ENCODE measurements at places on chromosomes 12 and 14.

- no peak for DNase-seq
Measured at GRCh38 chr12:3933074-3933818, 60.0 kb upstream of the PARP11 start.

GRCh38 chr12:69068448-69068847 lies 135.5 kb upstream of the CPM start:
- DNase-seq: no peak

- DNase-seq: no peak
Measured at GRCh38 chr12:86006727-86007126, 132.6 kb downstream of the NTS start.

- no peak for DNase-seq
Measured at GRCh38 chr14:29637411-29637810, 290.2 kb downstream of the PRKD1 start.

DNA sequence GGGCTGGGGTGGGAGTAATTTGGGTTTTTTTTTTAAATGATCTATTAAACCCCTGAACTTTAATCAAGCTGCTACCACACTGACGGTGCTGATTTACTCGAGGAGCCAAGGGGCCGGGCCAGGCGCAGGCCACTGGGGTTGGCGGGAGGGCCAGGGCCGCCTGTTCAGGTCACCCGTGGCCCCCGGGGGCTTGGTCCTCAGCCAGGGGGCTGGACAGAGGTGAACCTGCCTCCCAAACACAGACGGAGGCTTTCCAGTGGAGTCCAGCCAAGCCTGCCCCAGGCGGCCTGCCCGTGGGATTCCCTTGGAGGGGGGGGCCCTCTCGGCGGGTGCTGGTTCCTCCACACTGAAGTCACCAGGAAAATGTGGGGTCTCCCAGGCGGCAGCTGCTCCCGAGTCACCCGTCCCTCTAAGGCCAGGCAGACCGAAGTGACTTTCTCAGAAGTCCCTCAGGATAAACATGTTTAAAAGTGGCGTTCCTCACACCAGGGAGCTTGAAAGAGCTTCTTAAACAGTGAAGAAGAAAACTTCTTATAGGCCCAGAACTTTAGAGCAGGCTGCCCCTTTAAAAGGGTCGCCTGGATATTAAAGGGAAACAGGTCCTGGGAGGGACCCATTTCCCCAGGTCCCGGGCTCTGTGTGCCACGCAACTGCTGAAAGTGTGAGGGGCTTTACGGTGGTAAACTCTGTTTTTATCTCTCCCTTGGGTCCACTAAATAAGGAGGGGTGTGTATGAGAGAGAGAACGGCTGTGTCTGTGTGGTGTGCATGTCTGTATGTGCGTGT lies 167.2 kb upstream of the GSC start:
- no peak for DNase-seq

- no peak for DNase-seq
Measured at GRCh38 chr12:119036878-119037825, 55.8 kb downstream of the SRRM4 start.

GRCh38 chr14:22768947-22769346 lies 2.5 kb downstream of the OXA1L start:
- no peak for DNase-seq

GRCh38 chr14:39303115-39303514 lies 69.4 kb downstream of the MIA2 start:
- DNase-seq: no peak

DNA sequence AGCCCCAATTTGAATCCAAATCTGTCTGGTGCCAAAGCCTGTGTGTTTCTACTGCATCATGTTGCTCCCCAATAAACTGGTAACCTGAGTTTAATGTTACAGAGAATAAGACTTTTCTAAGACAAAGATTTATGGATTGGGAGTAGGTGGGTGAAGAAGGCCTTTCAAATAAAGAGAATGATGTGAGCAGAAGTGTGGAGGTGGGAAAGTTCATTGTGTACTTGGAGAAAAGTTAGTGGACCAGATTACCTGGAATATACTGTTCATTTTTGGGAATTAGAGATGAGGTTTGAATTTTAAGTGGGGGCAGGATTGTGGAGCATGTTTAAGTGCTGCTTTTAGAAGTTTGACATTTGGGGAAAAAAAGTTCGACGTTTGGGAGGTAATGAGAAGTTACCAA lies 3.1 kb downstream of the FRS2 start:
- no peak for DNase-seq

DNA sequence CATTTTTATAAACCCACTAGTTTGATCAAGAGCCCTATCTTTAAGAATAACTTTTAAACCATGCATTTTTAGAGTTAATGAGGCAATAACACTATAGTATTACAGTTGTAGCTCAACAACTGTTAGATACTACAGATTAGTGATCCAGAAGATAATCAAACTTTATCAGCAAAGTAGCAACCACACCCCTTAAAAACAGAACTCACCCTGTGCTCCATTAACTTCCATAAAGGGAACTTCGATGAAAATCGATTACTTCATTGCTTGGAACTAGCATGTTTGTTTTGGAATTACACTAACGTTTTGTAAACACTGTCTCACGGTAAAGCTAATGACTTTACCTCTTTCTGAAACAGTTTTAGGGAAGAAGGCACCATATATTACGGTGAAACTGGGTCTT lies 1.4 kb downstream of the SGPP1 start:
- no peak for DNase-seq

GRCh38 chr12:81588235-81589008 lies 170.7 kb downstream of the PPFIA2 start:
- no peak for DNase-seq

- DNase-seq: no peak
Measured at GRCh38 chr14:51880835-51881580, 20.6 kb downstream of the GNG2 start.

DNA sequence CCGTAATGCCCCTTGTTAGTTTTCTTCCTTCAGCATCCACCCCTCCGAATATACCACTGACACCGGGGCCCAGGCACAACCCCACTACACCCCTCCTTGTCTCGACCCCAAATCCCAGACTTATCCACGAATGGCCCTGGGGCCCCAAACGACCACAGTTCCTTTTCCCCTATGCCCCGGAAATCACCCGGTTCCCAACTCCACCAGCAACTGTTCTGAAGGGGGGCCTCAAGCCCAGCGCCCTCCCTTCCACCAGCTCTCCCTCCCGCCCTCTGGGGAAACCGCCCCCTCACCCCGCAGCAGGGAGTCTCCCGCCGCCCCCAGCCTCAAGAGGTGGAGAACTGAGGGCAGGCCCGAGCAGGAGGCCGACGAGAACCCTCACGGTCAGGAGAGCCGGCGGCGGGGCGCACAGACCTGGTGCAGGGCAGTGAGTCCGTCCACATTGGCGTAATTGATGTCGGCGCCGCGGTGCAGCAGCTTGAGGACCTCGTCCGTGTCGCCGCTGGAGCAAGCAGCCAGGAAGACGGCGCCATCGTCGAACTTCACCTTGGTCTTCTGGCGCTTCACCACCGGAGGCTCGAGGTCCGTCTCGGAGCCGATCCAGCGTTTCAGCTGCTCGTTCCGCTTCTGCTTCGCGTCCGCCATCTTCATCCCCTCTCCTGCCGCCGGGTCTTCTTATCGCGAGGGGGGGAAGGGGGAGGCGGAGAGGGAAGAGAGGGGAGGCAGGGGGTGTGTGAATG lies 446 bp downstream of the PPP1R12A start:
- DNase-seq: peak; percentile 80

DNA sequence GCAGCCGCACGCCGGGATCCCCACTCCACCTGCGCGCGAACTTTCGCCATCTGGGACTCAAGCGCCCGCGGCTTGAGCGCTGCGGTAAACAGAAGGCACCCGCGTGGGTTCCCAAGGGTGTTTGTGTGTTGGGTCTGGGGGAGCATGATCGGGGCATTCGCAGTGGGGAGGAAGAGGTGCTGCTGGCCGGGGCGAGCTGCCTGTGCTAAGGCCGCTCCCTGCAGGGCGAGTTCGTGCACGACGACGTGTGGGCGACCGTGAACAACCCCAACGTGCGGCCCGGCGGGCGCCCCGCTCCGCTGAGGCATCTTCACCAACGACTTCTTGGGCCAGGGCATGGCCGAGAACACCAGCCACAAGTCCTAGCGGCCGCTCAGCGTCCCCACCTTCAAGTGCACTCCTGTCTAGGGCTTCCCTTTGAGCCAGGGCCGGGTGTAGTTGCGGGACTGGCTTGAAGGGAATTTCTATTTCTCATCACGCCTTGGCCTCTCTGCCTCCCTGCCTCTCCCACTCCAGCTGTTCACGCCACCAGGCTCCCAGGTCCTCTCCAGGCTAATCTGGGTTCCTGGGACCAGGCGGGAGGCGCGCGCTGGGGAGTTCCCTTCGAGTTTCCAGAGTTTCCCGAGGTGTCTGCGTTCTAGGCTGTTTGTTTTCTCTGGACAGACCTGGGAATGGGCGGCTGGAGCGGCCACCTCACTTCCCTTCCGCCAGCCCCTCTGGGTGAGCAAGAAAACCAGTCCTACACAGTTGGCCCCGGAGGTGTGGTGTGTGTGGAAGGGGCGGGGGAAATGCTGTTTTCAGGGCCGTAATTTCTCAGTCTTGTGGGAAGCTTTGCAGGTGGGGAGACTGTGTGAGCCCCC lies 417.8 kb upstream of the TMTC1 start:
- DNase-seq: no peak

DNA sequence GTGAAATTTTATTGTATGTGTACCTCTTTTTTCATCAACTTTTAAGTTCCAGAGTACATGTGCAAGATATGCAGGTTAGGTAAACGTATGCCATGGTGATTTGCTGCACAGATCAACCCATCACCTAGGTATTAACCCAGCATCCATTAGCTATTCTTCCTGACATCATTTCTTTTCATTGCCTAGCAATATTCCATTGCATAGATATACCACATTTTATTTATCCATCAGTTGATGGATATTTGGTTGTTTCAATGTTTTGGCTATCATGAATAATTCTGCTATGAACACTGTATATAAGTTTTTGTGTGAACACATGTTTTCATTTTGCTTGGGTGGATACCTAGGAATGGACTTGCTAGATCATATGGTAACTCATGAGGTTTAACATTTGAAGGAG lies 439.9 kb upstream of the SOX5 start:
- DNase-seq: no peak

GRCh38 chr14:105398726-105399465 lies 558 bp downstream of the TEX22 start:
- DNase-seq: no peak

DNA sequence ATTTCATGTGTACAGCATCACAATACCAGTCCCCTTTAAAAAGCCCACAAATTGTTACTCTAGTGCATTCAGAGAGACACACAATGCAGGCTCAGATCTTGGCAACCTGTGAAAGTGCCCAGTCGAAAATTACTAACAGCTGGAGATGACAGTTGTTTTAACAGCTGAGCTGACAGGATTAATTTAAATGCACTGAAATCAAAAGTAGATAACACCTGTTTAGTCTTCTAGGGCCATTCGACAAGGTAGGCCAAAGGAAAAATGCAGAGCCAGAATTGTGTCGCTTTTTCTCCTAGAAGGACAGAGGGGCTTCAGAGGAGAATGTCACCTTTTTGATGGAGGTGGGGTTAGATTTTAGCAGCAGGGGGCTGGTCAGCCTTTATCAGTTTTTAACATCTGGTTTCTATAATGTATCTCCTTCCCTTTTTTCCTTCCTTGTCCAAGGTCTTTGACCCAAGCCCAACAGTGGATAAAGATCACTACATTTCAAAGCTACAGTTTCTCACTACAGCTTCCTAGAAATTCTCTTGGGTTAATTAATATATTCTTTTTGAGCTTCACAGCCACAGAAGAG lies 139.1 kb downstream of the SOX5 start:
- DNase-seq: no peak

- no peak for DNase-seq
Measured at GRCh38 chr14:63524537-63525155, 18.5 kb downstream of the PPP2R5E start.

DNA sequence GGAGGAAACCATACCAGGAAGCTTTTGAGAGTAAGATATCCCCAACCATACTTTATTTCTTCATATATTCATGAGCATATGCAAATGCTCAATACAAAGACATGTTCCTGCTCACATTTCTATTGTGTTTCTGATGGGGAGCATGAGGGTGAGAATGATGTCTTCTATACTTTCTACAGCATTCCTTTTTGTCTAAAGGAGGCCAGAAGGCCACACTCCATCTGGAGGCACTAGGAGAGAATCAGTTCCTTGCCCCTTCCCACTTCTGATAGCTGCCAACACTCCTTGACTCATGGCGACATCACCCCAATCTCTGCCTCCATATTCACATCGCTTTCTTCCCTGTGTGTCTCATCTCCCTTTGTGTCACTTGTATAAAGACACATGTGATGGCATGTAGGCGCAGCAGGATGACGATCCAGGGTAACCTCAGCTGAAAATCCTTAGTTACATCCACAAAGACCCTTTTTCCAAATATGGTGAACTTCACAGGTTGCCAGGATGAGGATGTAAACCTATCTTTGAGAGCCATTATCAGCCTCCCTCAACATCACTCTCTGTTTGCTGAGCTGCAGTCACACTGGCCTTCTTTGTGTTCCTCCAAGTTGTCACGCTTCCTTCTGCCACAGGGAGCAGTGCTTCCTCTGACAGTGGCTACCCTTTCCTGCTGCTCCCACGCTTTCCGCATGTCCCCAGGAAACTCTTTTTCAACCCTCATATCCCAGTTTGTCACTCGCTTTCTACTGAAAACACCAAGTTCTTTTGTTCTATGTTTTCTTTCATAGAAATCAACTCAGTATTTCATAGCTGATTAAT lies 96.9 kb downstream of the STXBP6 start:
- DNase-seq: no peak

DNA sequence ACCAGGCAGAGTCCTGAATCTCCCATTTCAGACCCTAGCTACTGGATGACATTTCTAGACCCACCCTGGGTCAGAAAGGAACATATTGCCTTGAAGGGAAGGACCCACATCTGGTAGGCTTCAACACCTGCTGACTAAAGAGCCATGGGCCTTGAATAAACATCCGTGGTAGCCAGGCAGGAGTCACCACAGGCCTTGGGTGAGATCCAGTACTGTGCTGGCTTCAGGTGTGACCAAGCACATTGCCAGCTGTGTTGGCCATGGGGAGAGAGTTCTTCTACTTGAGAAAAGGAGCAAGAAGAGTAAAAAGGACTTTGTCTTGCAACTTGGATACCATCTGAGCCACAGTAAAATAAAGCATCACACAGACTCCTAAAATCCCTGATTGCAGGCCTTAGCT lies 332.6 kb downstream of the SLC16A7 start:
- DNase-seq: no peak

- DNase-seq: no peak
Measured at GRCh38 chr14:57073986-57074385, 194.7 kb downstream of the EXOC5 start.

DNA sequence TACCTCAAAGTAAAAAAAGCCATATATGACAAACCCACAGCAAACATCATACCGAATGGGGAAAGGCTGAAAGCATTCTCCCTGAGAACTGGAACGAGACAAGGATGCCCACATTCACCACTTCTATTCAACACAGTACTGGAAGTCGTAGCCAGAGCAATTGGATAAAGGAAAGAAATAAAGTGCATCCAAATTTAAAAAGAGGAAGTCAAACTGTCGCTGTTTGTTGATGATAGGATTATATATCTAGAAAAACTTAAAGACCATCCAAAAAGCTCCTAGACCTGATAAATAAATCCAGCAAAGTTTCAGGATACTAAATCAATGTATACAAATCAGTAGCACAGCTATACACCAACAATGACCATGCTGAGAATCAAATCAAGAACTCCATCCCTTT lies 5.2 kb downstream of the NDUFA12 start:
- no peak for DNase-seq

GRCh38 chr12:76106631-76107030 lies 22.1 kb upstream of the NAP1L1 start:
- DNase-seq: no peak

- DNase-seq: no peak
Measured at GRCh38 chr12:95057424-95057823, 16.0 kb downstream of the NR2C1 start.

GRCh38 chr14:75294649-75295033 lies 16.0 kb downstream of the FOS start:
- DNase-seq: no peak

- DNase-seq: no peak
Measured at GRCh38 chr14:53538316-53538881, 385.3 kb upstream of the DDHD1 start.
